ENCODE measurements at places on chromosomes 1 and 21.

DNA sequence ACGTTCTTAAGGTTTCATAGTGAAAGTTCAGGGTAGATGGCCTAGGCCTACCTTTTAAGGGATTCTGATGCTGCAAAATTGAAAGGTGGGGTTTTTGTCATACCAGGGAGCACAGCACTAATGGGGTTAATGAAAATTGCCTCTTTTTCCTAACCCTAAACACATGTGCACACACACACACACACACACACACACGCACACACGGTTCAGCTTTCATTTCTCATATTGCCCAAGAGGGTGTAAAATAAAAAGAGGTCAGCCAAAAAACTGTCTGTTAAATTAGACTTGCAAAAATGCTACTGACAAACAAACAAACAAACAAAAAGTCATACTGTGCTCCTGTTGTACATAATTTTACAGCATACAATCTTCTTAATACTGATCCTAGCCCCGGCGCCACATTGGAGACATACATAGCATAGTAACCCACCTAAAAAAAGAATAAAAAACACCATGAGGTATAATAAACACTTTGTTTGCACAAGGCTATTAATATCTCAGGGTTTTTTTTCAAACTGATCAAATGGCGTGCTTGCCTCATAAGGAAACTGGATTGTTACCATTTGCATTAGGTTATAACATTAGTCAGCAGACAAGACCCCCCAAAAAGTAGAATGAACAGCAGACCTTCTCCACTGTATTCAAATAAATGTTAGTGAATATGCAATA lies 69.1 kb downstream of the TGFB2 start:
- no peak for DNase-seq

GRCh38 chr1:160953030-160953429 lies 1.6 kb downstream of the ITLN2 start:
- no peak for DNase-seq

DNA sequence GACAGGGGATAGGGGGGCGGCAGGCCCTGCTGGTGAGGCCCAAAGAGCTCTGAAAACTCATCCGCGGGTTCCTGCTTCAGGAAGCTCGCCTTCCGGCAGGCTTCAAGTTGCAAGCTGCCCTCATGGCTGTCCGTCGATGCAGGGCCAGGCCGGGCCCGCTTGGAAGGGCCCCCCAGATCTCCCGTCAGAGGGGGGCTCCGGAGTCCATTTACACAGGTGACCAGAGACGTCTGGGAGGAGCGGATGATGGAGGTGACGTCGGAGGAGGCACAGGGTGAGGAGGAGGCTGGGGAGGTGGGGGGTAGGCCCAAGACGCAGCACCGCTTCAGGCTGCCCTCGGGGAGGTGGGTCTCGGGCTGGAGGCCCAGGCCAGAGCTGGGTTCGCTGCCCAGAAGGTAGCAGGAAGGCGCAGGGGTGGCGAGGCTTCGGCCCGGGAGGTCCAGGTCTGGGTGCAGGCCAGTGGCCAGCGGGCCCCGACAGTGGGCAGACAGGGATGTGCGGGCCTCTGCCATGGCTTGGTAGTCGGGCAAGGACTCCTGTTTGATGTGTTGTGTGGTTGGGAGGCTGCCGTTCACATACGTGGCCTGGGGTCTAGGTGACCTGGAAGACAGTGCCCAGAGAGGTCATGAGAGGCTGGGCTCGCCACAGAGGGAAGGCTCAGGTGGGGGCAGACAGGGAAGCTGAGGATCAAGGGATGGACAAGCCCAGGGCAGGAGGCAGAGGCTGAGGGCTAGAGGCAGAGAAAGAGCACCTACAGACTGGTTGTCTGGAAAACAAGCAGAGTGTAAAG lies 135.4 kb downstream of the DMRTB1 start:
- no peak for DNase-seq

- no peak for DNase-seq
These were observed 18.1 kb upstream of the FAM78B start for GRCh38 chr1:166184897-166185296.

GRCh38 chr1:191671236-191671635 lies 487.0 kb upstream of the RGS18 start:
- no peak for DNase-seq

GRCh38 chr1:63408331-63408730 lies 40.9 kb downstream of the ALG6 start:
- no peak for DNase-seq
